ENCODE measurements at places on chromosomes 11 and 22. TPM values are rescaled to one million over a fixed set of nuclear protein-coding genes. Genes with fewer than 3 reads are reported as not detected.

The SYTL2 gene
- total RNA-seq: 17.4 TPM

GRCh38 chr22:39364714-39365491 lies 15.1 kb downstream of the SYNGR1 start:
- no peaks in the 10 kb centered on the region for H3K36me3 ChIP-seq
- DNase-seq: no peak
- peaks cover 73% of the 10 kb centered on the region for H3K4me1 ChIP-seq
- no peak overlapping the region for H3K4me3 ChIP-seq
- no peaks in the 10 kb centered on the region for H3K27me3 ChIP-seq

The KCNJ11 gene
- total RNA-seq: not detected

GRCh38 chr11:1271002-1271401 lies 38.4 kb downstream of the TOLLIP start:
- H3K36me3 ChIP-seq: peaks cover 19% of the 10 kb centered on the region
- DNase-seq: no peak
- H3K4me3 ChIP-seq: no peak overlapping the region
- no peak overlapping the region for H3K27ac ChIP-seq

The BCR gene
- 52.5 TPM for total RNA-seq

GRCh38 chr22:40187389-40187788 lies 9.7 kb downstream of the TNRC6B start:
- H3K36me3 ChIP-seq: no peaks in the 10 kb centered on the region
- no peak overlapping the region for H3K27ac ChIP-seq
- no peak overlapping the region for H3K4me3 ChIP-seq
- peaks cover 73% of the 10 kb centered on the region for H3K4me1 ChIP-seq
- H3K27me3 ChIP-seq: no peaks in the 10 kb centered on the region

GRCh38 chr22:37126383-37126782 lies 16.9 kb upstream of the TMPRSS6 start:
- H3K4me1 ChIP-seq: peaks cover 5% of the 10 kb centered on the region
- no peaks in the 10 kb centered on the region for H3K36me3 ChIP-seq
- no peaks in the 10 kb centered on the region for H3K27me3 ChIP-seq
- no peak for DNase-seq
- no peak overlapping the region for H3K27ac ChIP-seq

The SLC15A3 gene
- total RNA-seq: 23.1 TPM

All from vagina (tissue), 2 donors.